BJ (cell line): ENCODE measurements at places on chromosomes 12 and 14. TPM values are rescaled to one million over a fixed set of nuclear protein-coding genes. Genes with fewer than 3 reads are reported as not detected.

DNA sequence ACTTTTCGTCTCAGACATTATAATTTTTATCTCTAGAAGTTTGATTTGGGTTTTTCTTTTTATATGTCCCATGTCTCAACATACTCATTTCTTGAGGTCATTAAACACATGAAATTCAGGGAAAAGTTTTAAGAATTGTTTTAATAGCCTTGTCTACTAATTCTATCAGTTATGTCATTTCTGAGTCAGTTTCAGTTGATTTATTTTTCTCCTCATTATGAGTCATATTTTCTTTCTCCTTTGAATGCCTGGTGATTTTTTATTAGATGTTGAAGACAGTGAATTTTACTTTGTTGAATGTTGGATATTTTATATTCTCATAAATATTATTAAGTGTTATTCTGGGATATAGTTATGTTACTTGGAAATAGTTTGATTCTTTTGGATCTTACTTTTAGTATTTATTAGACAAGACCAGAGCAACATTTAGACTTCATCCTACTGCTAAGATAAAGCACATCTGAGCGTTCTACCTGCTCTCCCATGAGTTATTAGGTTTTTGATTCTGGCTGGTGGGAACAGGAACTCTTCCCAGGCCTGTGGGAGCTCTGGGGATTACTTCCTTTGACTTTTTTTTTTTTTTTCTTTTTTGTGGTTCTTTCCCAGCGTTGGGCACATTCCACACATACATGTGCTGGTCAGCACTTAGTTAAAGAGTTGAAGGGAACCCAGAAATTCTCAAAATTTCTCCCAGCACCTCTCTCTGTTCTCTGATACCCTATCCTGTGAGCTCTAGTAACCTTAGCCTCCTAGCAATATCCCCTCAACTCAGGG, 1157.7 kb downstream of the BCL11B start:
- DNase-seq: no peak

DNA sequence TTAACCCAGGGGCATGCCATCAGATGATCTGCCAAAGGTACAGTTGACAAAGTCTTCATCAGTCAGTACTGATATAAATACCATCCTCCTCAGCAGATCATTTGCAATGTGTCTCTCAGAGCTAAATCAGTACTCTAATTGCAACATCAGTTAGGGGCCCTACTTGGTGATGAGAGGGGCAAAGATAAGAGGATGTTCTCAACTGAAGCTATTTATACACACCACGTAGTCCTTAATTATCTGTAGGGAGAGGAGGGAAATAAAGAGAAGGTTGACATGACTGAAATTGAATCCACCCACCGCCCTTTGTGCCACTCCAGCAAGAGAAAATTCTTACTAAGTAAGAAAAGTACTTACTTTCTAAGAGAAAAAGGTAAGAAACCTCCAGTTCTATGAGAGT, 157.8 kb upstream of the NUDT4 start:
- DNase-seq: no peak

DNA sequence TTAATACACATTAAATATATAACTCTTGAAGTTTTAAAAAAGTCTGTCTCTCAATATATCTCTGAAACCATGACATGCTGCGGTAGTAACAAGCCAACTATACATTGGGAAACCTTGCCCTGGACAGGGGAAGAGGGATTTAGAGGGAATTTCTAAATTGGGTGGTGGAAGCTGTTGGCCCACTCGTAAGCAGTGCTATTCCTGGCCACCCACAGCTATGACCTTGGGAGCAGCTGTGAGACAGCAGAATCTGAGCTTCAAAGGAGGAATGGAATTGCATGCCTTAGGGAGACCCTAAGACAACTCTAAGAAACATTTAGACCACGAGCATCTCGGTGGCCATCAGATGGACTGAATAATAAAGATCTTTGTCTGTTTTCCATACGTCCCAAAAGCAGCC, 15.8 kb upstream of the GCH1 start:
- no peak for DNase-seq

- no peak for DNase-seq
These were observed 59.5 kb downstream of the BCAT1 start for GRCh38 chr12:24889411-24889810.

- no peak for DNase-seq
These were observed 753.6 kb upstream of the STXBP6 start for GRCh38 chr14:25803386-25804018.

- DNase-seq: no peak
These were observed 14.3 kb downstream of the RNF212B start for GRCh38 chr14:23252006-23252405.

- no peak for DNase-seq
These were observed 352.6 kb downstream of the RAD51B start for GRCh38 chr14:68172216-68172615.

- DNase-seq: peak; percentile 37
These were observed 61.7 kb upstream of the DLK1 start for GRCh38 chr14:100664841-100665510.

GRCh38 chr12:90172524-90172923, 463.9 kb upstream of the ATP2B1 start:
- DNase-seq: no peak

MANSC4 gene
- not detected in 2 replicates for polyA plus RNA-seq

DNA sequence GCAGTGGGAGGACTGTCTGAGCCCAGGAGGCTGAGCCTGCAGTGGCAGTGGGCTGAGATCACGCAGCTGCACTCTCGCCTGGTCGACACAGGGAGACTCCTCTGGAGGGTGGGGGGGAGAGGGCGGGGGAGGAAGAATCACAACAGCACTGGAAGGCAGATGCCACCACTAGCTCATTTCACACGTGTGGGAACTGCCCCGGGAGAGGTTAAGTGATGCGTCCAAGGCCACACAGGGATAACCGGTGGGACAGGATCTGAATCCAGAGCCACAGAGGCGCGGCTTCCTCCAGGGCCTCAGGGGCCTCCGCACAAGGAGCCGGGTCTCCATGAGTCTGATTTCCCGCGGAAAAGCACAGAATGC, 20.8 kb downstream of the STX2 start:
- no peak for DNase-seq

CD9 gene
- polyA plus RNA-seq: 86.0 and 91.2 TPM in 2 replicates

DNA sequence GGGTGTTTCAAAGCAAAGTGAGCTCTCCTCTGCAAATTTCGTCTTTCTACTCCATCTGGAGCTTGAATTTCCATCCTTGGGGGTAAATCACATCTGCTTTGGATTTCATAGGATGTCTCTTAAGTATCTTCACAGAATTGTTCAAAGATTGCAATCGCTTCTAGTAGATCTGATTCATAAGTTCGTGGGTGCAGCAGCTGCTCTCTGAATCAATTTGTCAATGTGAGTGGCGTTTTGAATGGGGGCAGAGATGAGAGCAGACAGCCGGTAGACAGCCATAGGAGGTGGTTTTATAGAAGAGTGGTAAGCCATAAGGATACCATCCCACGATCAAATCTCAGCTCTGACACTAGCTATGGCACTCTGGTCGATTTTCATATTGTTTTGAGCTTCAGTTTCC, 146.0 kb upstream of the RPH3A start:
- no peak for DNase-seq

- no peak for DNase-seq
These were observed 44.9 kb downstream of the IL31 start for GRCh38 chr12:122129131-122129530.

GYS2 gene
- not detected in 2 replicates for polyA plus RNA-seq

ANGEL1 gene
- polyA plus RNA-seq: 14.0 and 16.8 TPM in 2 replicates

FAR2 gene
- 17.1 and 23.7 TPM in 2 replicates for polyA plus RNA-seq

PMEL gene
- 1.2 and 1.8 TPM in 2 replicates for polyA plus RNA-seq

DNA sequence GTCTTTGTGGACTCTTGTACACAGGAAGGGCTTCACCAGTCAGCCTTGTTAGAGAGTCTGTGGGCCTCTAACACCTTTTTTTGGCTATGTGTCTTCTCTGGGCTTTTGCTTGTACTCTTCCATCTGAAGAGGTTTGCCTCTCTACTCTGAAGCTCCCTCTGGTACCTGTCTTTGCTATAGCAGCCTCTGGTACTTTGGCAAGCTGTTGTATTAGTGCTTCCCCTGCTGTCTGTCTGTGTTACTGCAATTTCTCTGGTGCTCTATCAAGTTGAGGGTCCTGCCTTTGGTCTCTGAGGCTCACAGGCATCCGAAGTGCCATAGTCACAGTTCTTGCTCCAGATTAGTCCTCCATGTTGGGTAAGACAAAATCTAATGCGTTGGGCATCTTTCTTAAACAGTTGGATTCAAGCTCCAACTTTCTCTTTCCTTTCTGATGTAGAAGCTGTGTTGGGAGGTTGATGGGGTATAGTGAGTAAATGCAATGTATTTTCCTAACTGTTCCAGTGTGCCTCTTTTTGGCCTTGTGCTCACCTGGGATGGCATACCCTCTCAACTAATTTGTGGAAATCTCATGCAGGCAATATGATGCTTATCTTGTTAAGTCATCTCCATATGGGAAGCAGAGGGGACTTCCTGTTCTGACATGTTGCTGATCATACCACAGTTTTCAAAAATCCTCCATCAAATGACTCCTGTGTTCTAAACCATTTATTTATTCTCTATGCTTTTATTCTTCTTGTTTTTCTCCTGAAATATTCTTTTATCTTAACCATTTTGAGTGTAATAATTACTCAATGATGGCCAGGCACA, 88.8 kb downstream of the ATF7IP start:
- no peak for DNase-seq

GRCh38 chr12:23340351-23340750, 609.1 kb downstream of the SOX5 start:
- no peak for DNase-seq

GRCh38 chr12:109016978-109017377, 3.9 kb downstream of the SVOP start:
- DNase-seq: no peak

DNA sequence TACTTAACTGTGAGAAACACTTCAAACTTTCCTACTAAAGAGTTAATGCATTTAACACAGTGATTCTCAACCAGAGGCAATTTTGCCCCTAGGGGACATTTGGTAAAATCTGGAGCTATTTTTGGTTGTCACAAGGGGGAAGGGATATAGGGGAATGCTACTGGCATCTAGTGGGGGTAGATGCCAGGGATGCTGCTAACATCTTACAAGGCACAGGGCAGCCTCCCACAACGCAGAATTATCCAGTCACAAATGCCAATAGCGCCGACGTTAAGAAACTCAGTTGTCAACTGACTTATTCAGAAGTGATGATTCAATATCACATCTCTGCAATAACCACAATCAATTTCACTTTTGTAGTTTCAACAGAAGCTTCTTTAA, 2.0 kb downstream of the EEA1 start:
- no peak for DNase-seq

DNA sequence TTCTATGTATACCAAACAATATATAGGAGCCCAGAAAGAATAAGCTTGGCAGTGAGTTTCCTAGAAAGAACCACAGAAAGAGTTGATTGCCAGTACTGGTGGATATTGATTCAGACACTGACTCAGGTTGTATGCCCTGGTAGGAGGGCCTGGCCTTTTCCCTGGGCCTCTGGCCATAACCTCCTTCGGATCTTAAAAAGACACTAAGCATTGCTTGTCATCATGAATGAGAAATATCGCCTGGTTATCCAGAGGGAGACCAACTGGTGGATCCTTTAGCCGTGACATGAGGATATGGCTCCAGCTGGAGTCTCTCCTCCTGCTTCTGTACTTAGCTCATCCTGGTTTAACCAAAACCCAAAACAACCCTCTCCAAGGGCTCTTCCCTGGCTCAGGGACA, 231.5 kb downstream of the MSRB3 start:
- no peak for DNase-seq

KIF21A gene
- 0.69 and 2.1 TPM in 2 replicates for polyA plus RNA-seq

DNA sequence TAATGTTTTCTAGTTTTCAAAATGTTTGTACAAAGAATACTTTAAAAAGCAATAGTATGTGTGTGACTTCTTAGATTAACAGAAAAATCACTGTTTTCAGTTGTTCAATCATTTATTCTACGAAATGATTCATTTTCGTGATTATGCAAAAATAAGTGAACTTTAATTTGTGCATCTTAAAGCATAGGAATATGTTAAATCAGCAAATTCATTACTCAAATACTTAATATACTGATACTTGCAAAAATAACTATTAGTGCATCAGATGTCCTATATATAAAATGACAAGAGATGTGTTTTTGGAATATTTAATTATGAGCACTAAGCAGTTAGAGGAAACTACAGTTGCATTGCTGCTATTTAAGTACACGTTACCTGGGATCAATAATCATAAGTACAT, 11.0 kb downstream of the SOX5 start:
- no peak for DNase-seq

DNA sequence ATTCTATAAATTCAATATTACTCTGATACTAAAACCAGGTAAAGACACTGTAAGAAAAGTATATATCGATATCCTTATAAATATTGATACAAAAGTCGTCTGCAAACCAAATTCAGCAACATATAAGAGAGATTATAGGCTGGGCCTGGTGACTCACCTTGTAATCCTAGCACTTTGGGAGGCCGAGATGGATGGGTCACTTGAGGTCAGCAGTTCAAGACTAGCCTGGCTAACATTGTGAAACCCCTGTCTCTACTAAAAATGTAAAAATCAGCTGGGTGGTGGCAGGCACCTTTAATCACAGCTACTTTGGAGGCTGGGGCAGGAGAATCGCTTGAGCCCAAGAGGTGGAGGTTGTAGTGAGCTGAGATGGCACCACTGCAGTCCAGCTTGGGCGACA, 13.5 kb upstream of the TUBA1C start:
- DNase-seq: no peak

DNA sequence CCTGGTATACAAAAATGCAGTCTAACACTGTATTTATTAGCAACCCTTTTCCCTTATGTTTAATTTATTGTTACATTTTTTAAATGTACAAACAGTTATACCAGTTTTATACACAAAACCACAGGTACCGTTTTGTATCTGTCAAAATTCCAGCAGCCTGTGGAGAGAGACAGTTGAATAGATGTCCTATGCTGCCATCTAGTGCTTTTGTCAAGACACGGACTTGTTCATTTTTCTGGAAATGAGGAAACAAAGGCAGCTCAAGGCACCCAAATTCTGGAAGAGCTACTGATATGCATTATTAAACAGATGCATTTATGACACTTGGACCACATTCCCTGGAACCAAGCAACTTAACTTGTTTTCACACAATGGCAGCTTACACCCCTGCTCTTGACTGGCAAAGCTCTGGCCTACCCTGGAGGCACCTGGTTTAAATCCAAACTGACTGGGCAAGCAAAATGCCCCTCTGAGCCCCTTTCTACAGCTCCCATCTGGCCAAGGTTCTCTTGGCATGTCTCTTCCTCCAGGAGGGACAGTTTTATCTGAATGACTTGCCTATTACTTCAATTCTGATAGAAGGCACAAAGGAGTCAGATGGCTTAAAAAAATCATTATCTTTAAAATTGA, 286.9 kb upstream of the PRKD1 start:
- DNase-seq: no peak

SDSL gene
- 8.6 and 13.2 TPM in 2 replicates for polyA plus RNA-seq

DNA sequence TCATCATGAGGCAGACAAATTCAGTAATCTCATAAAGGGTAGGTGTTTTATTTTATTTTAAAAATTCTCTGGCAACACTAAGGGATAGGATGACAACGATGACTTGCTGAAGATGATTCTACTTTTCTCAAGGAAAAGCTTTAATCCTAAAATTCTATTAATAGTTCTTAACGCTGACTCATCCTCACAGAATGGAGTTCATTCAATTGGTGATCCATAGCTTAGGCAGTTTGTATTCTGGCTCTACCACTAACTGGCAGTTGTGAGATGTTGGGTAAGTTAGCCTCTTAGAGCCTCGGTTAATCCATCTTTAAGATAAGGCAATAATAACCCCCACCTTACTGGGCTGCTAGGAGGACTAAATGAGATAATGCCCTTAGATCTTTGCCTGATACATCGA, 116.3 kb downstream of the RTN1 start:
- DNase-seq: no peak

IAPP gene
- polyA plus RNA-seq: not detected in 2 replicates

GRCh38 chr12:116425256-116426193, 133.7 kb upstream of the MAP1LC3B2 start:
- DNase-seq: no peak

AQP2 gene
- not detected in 2 replicates for polyA plus RNA-seq

MRPS35 gene
- 45.8 and 52.1 TPM in 2 replicates for polyA plus RNA-seq
